ENCODE measurements at places on chromosomes 7 and 10.

DNA sequence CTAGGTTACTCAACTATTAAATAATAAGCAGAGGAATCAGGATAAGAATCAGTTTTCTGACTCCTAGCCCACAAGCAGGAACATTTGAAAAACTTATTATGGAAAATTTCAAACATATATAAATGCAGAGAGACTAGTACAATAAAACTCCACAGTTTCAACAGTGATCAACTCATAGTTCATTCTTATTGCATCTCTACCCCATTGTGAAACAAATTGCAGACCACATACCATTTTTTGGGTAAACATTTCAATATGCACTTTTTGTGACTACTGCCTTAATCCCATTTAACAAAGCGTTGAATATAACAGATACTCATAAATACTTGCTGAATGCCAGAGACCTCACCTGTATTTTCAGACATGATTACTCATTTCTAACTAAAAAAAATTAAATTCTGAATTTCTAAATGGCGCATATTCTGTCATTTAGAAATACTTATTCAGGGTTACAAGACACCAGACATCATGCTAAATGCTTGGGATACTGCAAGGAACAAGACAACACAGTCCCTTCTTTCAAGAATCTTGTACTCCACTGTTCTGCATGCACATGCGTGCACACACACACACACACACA lies 11.4 kb downstream of the CDK6 start:
- DNase-seq = no peak

DNA sequence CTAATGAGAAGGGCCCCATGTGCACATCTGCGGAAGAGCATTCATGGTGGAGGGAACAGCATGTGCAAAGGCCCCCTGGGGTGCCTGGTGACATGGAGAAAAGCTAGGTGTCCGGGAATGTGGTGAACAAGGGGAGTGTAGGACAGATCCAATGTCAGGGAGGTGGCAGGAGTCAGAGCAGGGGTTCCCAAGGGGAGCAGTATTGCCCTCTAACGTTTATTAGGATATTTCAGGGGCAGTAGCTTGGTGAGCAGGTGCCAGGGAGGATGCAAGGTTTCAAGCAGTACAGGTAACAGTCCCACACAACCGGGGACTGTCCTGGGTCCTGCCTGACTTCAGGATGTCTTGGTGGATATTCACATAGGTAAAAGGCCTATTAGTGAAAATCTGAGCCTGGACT lies 209.6 kb downstream of the EMX2 start:
- no peak for DNase-seq

- no peak for DNase-seq
These were observed 3.4 kb downstream of the ENTPD1 start for GRCh38 chr10:95759233-95759826.

DNA sequence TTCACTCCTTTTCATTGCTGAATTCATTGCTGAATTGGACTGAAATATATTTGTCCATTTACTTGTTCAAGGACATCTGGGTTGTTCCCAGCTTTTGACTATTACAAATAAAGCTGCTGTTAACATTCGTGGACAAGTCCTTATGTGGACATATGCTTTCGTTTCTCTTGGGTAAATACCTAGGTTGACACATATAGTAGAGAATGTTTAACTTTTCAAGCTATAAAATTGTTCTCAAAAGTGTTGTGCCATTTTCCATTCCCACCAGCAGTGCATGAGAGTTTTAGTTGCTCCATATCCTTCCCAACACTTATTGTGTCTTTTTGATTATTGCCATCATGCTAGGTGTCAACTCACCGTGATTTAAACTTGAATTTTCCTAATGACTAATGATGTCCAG lies 17.5 kb upstream of the CPVL start:
- DNase-seq = no peak

DNA sequence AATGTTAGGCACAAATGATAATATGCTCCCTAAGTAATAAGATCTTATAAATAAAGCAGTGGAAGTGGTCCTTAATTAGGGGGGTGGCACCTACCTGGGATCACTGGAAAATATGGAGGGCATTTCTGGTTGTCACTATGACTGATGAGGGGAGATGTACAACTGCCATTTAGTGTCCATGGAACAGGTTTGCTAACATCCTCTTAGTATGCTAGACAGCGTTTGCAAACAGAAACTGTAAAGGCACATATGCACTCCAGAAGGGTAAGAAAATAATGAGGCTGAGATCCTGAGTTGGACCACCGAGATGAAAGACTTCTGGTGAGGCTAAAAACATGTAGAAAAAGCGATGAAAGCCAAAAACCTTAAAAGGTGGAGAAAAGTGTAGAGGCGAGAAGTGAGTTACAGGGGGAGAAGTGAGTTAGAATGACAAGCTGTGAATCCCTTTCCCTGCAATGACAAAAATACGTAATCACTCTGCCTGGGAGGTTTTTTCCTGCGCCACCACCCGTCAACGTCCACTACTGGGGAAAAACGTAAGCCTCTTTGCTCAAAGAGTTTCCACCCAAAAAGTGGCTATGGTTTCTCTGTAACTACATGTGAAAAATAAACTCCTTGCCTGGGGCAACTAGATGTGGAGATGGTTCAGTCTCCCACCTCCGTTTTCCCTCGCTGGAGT lies 767 bp downstream of the KRIT1 start:
- peak; percentile 16 for DNase-seq

GRCh38 chr7:24821045-24821753 lies 63.9 kb upstream of the GSDME start:
- no peak for DNase-seq

DNA sequence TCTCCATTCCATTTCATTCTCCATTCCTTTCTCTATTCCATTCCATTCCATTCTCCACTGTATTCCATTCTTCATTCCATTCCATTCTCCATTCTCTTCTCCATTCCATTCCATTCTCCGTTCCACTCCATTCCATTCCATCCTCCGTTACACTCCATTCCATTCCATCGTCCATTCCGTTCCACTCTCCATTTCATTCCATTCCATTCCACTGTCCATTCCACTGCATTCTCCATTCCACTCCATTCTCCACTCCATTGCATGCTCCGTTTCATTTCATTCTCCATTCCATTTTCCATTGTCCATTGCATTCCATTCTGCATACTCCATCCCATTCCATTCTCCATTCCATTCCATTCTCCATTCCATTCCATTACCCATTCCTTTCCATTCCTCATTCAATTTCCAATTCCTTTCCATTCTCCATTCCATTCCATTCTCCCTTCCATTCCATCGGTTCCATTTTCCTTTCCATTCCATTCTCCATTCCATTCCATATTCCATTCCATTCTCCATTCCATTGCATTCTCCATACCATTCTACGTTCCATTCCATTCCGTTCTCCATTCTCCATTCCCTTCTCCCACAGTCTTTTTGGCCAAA lies 78.3 kb downstream of the NSUN6 start:
- no peak for DNase-seq

GRCh38 chr10:130717083-130717482 lies 580.9 kb downstream of the GLRX3 start:
- no peak for DNase-seq

- DNase-seq = peak; percentile 57
These were observed 69.0 kb upstream of the VOPP1 start for GRCh38 chr7:55641273-55641691.

- DNase-seq = no peak
These were observed 6.3 kb downstream of the CISD1 start for GRCh38 chr10:58275261-58275660.

DNA sequence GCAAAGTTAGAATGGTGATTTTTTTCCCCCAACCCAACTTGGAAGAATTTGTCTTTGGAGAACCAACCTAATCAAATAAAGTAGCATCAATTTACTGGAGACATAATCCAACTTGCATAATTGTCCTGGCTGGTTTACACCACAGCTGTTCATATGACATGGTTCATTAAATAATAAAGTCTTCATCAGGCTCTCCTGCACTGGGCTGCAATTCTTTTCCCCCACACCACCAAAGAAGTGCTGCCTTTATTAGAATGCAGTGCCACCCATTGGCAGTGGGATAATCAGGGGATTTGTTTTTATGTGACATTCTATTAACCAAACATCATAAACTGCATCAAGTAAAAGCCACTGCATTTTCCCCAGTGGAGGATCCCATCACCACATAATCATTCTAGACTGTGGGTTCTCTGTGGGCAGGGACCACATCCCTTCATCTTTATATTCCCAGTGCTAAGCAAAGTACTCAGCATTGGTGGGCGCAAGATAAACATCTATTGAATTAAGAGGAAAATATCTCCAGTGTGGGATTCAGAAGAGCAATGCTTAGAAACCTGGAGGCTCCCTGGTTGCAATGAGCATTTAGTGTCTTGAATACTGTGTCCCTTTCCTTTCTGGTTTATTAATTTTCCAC lies 322.0 kb downstream of the KCNMA1 start:
- DNase-seq = no peak

DNA sequence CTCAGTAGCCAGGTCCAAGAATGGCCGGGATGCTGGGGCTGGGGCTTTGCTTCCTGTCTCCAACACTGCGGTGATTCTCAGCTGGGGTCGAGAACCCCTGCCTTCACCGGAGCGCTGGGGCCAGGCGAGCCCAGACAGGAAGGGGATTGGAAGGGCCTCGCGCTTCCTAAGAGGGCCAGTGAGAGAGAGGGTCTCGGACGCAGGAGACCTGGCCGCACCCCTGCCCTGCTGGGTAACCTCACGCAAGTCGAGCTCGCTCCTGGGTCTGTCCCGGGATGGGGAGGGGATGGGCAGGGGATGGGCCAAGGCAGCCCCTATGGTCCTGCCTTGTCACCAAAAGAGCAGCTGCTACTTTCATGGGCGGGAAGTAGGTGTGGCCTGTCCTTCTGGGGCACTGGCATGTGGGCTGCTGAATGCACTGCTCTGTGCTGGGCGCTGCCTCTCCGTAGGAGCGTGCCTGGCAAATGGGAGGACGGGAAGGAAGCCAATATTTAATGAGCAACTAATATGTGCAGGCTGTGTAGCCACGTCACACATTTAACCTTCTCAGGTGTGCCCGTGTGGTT lies 20.0 kb downstream of the KCNK18 start:
- DNase-seq = no peak

DNA sequence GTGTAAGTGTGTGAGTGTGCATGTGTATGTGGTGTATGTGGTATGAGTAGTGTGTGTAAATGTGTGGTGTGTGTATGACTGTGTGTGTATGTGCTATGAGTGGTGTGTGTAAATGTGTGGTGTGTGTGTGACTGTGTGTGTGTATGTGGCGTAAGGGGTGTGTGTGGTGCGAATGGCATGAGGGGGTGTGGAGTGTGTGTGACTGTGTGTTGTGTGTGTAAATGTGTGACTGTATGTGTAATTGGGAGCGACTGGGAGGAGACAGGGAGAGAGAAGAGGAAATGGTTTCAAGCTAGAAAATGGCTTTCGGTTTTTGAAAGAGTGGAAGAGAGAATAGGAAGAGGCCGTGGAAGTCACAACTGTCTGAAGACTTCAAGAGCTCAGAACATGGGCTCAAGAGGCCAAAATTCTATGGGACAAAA lies 23.6 kb upstream of the GATAD1 start:
- DNase-seq = no peak

DNA sequence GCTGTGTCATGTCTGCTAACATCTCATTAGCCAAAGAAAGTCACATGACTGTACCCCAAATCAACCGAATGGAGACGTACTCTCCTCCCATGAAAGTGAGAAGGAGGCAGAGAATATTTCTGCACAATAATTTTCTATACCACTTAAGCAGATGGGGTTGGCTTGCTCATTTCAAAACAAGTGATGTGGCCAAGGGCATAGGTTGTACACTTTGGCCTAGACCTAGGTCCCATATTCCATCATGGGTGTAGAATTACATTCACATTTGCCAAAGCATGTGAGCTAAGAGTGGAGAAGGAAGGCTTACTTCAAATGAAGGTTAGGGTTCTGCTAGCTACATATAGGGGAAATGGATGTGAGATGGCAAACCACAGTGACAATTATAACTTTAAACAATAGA lies 83.0 kb downstream of the ZNF365 start:
- DNase-seq = no peak

- DNase-seq = no peak
These were observed 22.7 kb downstream of the CCNY start for GRCh38 chr10:35359056-35359455.

DNA sequence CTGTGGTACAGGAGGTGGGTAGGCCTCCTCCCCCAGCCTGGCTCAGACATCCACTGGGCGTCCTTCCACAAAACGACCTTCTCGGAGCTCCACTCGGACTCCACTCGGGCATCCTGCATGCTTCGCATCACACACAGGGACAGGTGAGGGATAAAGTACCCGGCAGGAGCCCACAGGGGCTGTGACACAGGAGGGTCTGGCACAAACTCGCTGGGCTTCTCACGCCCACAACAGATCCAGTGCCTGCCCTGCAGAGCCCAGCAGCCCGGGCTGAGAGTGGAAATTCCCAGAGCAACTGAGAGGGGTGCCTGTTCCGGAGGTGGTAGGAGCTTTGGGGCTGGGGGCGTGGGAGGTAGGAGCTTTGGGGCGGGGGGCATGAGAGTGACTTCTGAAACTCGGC lies 108.4 kb downstream of the MKI67 start:
- no peak for DNase-seq

GRCh38 chr10:78807504-78808203 lies 261.1 kb upstream of the ZMIZ1 start:
- no peak for DNase-seq

DNA sequence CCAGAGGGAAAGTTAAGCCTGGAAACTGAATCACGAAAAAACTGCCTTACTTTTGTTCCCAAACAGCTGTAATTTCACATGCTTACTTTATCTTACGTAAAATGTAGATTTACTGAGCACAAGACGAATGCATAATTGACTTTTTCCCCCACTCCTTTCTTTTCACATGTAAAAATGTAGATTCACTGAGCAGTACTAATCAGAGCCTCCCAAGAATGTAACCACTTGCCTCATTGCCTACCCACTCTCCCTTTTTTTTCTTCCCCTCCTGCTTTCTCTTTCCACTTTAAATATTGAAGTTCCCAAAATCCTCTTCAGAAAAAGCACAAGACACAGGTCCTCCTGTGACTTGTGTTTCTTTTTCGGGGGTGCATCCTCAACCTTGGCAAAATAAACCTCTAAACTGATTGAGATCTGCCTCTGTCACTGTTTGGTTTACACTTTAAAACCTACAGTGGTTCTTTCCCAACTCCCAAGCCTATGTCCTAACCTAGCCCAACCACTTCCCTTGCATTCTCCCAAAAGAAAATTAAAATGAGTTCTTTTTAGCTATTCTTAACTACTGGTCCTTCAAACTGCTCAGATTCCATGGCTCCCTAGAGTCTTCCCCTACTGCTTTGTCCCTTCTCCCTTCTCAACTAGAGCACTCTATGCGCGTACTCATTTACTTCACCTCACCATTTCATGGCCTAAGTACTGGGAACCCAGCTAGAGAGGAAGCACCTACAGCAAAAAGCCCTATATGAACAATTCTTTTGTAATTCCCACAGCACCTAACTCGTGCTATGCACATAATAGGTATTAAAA lies 236.6 kb upstream of the MKLN1 start:
- DNase-seq = no peak

- no peak for DNase-seq
These were observed 7.5 kb downstream of the ANKIB1 start for GRCh38 chr7:92253251-92253650.

GRCh38 chr7:45920502-45921380 lies at the start of gene IGFBP3:
TSS of gene IGFBP3 (minus strand) at chr7:45921272. CDS start at chr7:45921140, 132 bp downstream.
- DNase-seq = peak; percentile 67

- no peak for DNase-seq
These were observed 4.0 kb upstream of the CROT start for GRCh38 chr7:87341441-87341840.
